ENCODE measurements at places on chromosomes 2 and 18. TPM values are rescaled to one million over a fixed set of nuclear protein-coding genes. Genes with fewer than 3 reads are reported as not detected.

DNA sequence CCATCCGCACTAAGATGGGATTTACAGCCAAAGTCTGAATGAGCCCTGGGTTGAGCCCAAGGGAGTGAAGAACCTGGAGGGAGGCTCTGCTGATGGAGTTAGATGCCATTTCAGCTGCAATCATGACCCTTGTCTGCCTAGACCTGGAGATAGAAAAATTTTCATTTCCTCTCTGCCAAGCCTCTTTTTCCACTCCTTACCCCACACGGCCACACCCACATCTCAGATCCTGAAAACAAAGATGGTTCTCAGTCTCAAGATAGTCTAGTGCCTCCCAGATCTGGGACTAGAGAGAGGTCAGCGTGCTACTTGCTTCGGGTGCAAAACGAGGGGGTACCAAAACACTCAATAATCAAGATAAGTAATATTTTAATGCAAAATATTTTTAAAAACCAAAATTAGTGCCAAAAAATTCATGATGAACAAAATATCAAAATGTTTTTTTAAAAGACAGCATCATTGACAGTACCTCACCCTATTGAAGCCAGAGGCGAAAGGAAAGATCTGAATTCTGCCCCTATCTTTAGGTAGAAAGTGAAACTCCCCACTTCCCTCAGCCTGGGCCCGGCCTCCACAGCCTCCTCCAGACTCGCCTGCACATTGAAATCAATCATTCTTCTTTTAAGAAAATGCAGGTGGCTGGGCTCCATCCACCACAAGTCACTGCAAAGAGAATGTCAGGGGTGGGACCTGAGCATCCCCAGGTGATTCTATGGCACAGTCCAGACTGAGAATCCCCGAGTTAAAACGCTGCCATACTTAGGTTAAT lies 57.8 kb upstream of the GPR45 start:
- DNase-seq = no peak

GRCh38 chr18:56637711-56638231 lies 621 bp downstream of the TXNL1 start:
- DNase-seq = no peak

DNA sequence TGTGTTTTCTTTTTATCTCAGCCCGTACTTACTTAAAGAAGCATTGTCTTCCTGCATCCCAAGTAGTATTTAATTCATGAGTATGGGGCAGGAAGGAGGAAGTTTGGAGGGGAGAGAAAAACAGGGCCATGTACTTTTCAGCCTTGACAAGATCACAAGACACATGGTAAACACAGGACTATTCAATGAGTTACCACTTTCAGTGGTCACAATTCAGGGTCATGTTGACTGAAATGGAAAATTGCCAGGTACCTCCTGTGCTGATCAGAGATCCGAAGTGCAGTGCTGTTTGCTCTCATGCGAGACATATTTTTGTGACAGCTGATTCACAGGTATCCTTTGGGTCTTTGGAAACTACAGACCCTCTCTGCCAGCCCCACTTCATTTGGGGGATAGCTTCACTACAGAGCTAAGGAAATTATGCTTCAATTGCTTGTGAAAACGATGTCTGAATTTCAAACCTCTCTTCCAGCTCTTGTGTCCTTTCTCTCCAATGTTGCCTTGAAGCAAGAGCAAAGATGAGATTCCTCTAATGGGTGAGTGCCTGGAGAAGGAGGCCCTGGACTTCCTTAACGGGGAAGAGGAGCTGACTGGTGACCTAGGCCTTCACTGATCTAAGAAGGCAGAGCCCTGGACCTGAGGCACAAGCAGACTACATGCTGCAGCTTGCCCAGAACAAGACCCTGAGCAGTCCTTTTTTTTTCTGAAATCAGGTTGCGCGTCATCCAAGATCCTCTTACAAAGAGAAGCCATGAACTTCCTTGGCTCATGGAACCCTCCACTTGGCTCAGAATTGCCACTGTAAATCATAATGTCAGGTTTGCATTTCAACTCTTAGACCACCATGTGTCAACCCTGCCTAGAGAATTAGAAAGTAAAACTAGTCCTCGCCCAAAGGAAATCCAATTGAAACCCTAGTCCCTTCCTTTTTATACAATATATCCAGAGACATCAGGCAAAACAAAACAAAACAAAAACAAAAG lies 44.1 kb downstream of the EVA1A start:
- DNase-seq = no peak

- no peak for DNase-seq
Measured at GRCh38 chr2:219627103-219628100, at the start of gene SLC4A3. SLC4A3 (plus strand) TSS chr2:219627630; CDS start chr2:219627993, 363 bp downstream.

The CYRIA gene
- total RNA-seq = 2.0 TPM

- no peak for DNase-seq
Measured at GRCh38 chr2:178491612-178492011, 11.4 kb downstream of the PLEKHA3 start.

The GPD2 gene
- total RNA-seq = 30.6 TPM

The POU3F3 gene
- total RNA-seq = 34.0 TPM

DNA sequence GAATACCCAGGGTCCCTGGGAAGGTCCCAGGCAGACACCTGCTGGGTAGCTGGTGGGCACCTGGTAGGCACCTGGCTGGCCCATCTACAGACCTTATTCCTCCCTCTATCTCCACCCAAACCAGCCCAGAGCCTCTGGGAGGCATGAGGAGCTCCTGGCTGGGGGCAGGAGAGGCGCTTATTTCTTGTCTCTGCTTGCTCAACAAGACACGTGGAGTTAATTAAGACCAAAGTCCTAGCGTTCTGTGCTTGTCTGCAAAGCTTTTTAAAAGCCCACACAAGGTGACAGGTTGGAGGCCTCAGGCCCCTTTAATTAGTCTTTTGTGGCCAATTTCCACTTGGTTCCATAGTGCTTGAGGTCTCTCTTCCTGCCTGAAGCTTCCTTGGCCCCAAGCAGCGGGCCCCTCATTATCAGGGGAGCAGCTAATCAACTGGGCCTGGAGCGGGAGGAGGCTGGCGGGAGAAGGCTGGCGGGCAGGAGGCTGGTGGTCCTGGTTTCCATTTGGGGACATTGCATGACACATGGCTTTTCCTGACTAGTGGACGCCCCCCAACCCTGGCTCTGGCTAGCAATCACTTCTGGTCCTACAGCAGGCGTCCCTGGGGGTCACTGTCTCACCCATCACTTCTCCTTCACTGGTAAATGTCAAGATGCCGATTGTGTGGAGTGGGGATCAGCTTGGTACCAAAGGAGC lies 65.4 kb upstream of the HDAC4 start:
- no peak for DNase-seq

GRCh38 chr2:217429981-217430500 lies 570.2 kb upstream of the TNP1 start:
- DNase-seq = no peak

DNA sequence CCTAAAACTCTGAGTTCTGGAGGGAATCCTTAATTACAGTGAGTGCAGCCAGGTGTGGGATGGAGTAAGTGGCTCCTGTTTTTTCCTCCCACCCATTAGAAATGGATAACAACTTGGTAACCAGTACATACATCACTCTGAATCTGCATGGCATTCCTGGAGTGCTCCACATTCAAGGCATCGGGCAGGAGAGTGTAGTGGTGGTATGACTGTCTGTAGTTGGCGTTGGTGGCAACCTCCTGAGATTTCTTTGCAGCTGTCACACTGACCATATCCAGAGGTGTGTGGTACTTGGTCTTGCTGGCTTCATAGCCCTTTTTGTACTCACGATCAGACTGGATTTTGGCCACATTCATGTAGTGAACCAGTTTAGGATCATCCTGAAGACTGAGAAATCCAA lies 68.3 kb downstream of the NEB start:
- DNase-seq = no peak

The ALPP gene
- total RNA-seq = not detected

The NBEAL1 gene
- total RNA-seq = 11.5 TPM

The GALR1 gene
- total RNA-seq = not detected

The GAL3ST2 gene
- not detected for total RNA-seq

DNA sequence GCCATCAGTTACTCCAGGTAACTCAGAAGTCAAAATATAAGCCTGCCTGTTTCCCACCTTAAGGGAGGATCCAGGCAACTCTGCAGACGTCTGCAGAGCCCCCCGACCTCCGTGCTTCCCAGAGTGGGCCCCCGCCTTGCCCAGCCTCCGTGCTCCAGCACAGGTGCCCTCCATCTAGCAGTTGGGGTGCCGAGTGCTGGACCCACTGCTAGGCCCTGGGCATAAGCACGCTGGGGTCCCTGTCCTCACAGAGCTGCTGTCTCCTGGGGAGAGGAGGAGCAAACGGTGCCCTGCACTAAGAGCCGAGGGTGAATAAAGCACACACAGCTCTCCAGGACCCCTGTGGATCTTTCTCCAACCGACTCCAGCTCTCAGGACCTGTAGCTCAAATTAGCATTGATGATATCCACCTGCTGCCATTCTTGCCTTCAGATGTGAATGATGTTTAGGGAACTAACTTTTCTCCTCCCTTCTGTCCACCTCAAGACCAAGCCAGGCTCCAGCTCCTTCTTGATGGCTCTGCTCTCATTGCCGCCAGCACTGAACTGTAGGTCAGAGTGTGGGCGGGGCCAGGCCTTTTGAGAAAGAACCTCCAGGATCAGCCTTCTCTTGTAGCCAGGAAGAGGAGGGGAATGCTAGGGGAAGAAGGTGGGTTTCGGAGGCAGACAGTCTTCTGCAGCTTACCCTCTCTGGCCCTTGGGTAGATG lies 121.2 kb downstream of the SMAD7 start:
- DNase-seq = no peak

DNA sequence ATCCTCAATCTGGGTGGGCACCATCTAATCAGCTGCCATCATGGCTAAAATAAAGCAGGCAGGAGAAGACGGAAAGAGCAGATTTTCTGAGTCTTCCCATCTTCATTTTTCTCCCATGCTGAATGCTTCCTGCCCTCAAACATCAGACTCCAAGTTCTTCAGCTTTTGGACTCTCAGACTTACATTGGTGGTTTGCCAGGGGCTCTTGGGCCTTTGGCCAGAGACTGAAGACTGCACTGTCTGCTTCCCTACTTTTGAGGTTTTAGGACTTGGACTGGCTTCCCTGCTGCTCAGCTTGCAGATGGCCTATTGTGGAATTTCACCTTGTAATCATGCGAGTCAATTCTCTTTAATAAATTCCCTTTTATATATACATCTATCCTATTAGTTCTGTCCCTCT lies 36.6 kb downstream of the DIPK1C start:
- no peak for DNase-seq

The TSGA10 gene
- 2.5 TPM for total RNA-seq

The FRZB gene
- 0.07 TPM for total RNA-seq

DNA sequence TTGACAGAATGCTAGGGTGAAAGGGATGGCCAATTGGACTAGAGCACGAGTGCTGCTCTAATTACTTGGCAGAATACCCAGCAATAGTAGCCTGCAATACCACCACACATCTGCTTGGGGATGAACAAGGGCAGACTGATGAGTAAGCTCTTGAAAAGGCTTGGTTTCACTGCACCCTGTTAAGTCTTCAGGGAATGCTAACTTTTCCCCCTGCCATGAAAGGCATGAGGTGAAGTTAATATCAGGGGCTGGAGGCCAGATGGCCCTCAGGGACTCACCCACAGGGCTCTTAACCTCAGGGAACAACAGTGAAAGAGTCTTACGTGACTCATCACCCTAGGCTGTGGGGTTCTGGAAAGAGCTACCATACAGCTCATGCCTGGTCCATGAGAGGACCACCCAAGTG lies 51.7 kb upstream of the MYL1 start:
- DNase-seq = no peak

GRCh38 chr2:168132389-168132788 lies 115.0 kb downstream of the STK39 start:
- DNase-seq = no peak

The APLF gene
- 2.3 TPM for total RNA-seq

DNA sequence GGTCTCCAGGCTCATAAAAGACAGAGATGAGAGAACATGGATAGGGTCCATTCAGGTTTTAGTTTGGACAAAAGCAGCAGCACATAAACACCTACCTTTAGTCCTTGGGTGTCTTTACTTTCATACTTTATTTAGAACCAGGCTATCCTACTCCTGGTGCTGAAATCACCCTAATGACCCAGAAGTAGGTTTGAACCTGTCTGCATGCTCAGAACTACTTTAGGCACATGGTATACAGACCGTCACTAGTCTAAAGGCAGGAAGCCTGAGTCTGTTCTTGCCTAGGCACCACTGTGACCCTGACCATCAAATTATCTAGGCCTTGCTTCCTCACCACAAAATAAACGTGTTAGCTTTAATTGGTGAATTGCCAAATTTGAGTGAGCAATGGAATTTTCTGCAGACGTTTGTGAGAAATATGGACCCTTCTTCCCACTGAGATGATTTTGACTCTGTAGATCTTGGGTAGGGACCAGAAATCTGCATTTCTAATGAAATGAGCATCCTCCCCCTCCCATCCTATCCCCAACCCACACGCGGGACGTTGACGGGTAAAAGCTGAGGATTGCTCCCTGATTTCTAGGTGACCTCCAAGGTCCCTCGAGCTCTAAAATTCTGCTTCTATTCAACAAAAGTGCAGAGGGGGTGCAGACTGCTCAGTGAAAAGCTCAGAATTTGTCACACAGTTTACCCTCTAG lies 75.1 kb downstream of the PLEKHM3 start:
- no peak for DNase-seq

GRCh38 chr2:10776231-10776977 lies 36.2 kb downstream of the PDIA6 start:
- DNase-seq = no peak

DNA sequence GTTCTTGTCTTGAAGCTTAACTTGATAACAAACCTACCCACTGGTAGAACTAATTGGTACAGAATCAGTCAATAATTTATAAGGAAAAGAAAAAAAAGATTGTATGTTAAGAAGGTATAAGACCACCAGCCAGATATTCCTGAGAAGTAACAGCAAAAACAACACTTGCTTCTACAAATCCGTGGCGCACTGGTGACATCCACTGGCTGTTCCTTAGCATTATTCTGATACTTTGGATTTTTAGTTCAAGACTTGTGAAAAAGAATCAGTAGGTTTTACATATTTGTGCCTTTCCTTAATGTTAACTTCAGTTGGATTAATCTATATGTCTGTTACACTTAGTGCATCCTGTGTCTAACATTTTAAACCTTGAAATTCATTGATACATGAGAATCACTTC lies 141.8 kb downstream of the GRB14 start:
- DNase-seq = peak; percentile 13

DNA sequence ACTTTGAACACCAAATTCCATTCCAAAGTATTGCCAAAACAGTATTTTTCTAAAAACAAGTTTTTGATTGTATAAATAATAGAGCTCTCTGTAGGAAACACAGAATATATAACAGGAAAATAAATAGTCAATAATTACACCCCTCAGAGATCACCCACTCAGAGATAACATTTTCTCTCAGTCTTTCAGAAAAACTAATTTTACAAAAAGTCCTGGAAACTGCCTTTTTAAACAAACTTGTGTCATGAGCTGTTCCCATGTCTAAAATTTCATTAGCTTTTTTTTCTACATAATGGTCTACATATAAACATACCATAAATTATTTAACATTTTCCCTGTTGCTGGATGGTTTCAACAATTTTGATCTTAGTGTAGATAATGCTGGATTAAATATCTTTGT lies 1.2 kb upstream of the WDSUB1 start:
- DNase-seq = no peak

DNA sequence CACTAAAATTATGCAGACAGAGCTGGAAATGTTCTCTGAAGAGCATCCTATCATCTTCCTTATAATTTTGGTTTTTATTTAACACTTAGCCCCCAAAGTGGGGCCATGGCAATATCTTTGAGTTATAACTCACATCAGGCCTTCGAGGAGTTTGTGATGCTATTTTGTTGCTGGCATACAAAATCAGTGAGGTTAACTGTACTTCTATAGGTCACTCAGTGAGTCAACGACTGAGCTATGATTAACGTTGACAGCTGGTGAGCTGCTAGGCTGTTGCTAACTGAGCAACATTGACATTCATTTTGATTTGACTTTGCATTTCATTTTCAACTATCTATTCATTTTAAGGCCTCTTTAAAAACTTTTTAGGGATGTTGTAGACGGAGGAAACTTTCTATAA lies 50.0 kb downstream of the GPD2 start:
- no peak for DNase-seq

Data from epithelial cell of proximal tubule (primary cell).